ENCODE measurements at places on chromosomes 12 and 14. TPM values are rescaled to one million over a fixed set of nuclear protein-coding genes. Genes with fewer than 3 reads are reported as not detected.
A peak's percentile ranks its signal among the peaks of the same experiment; 100 is the strongest.

The PTPRB gene
- total RNA-seq: 14.7 TPM

- H3K27ac ChIP-seq: peak overlapping the region; percentile 90
- no peaks in the 10 kb centered on the region for H3K27me3 ChIP-seq
- peak overlapping the region; percentile 87 for H3K4me3 ChIP-seq
- no peaks in the 10 kb centered on the region for H3K36me3 ChIP-seq
These were observed 1.3 kb downstream of the DCAF5 start for GRCh38 chr14:69151458-69152180.

The ST8SIA1 gene
- total RNA-seq: 0.37 TPM

GRCh38 chr14:100834082-100834793, 8.3 kb downstream of the MEG3 start:
- no peaks in the 10 kb centered on the region for H3K4me1 ChIP-seq
- DNase-seq: no peak
- H3K27me3 ChIP-seq: no peaks in the 10 kb centered on the region

The LHX5 gene
- not detected for total RNA-seq

DNA sequence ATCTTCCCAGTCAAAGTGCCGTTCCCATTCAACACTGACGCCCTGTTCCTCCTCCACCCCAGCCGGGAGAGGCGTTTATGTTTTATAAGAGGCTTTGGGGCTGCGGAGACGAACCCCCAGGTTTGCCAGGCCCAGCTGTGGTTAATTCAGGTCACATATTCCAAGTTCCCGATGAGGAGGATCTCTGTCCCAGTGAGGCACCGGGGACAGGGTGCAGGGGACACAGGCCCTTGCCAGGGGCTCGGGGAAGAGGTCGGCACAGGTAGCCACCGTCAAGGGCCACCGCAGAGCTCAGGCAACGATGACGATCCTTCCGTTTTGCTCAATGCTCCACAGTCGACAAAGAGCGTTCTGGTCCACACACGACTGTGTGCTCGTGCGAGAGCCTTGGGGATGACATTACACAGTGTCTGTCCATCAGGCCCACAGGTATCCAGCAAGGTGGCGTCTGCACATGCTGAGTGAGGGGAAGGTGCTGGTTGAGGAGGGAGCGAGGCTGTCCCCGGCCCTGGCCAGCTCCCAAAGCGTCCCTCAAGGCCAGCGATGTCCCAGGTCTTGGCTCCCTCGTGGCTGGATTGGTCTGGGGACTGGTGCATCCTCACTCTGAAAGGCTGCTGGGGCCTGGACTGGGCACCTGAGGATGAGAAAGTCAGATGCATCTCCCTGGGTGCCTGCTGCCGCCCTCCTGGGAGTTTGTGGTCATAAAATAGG, 189.2 kb upstream of the C14orf180 start:
- no peaks in the 10 kb centered on the region for H3K4me1 ChIP-seq
- H3K27me3 ChIP-seq: no peaks in the 10 kb centered on the region
- H3K36me3 ChIP-seq: no peaks in the 10 kb centered on the region
- no peak overlapping the region for H3K27ac ChIP-seq
- peak; percentile 28 for DNase-seq
- no peak overlapping the region for H3K4me3 ChIP-seq

The OXA1L gene
- 64.3 TPM for total RNA-seq

DNA sequence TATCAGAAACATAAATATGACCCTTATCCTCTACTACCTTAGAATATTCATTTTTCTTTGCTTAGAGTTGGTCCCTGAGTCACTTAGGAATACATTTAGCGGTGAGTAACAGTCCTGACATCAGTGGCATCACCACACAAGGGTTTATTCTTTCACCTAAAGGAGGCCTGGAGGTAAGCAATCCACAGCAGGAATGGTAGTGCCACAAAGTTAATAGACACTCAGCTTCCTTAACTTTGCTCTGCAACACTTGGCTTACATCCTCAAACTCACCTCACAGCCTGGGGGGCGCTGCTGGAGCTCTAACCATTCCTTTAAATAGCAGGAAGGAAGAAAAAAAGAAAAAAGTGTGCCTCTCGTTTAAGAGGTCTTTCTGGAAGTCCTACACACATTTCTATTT, 29.1 kb downstream of the BBOF1 start:
- DNase-seq: no peak
- no peak overlapping the region for H3K27ac ChIP-seq
- no peaks in the 10 kb centered on the region for H3K4me1 ChIP-seq
- H3K36me3 ChIP-seq: no peaks in the 10 kb centered on the region

The SIX6 gene
- total RNA-seq: not detected

The SERPINA10 gene
- 212 TPM for total RNA-seq

The SLC16A7 gene
- 20.5 TPM for total RNA-seq

The SARNP gene
- 20.0 TPM for total RNA-seq

DNA sequence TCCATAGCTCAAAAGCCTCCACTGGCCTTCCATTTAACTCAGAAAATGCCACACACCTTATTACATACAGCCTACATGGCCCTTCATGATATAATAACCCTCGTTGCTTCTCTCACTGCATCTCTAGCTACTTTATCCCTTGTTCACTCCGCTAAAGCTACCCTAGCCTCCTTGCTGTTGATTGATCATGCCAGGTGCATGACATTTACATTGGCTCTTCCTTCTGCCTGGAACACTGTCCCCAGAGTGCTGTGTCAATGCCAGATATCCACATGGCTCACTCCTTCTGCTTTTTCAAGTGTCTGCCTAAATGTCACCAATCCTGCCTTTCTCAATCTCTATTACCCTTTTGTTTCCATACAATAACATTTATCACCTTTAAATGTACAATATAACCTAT, 58.3 kb downstream of the CAND1 start:
- no peak overlapping the region for H3K27ac ChIP-seq
- no peak for DNase-seq
- no peaks in the 10 kb centered on the region for H3K4me1 ChIP-seq
- H3K4me3 ChIP-seq: no peak overlapping the region

DNA sequence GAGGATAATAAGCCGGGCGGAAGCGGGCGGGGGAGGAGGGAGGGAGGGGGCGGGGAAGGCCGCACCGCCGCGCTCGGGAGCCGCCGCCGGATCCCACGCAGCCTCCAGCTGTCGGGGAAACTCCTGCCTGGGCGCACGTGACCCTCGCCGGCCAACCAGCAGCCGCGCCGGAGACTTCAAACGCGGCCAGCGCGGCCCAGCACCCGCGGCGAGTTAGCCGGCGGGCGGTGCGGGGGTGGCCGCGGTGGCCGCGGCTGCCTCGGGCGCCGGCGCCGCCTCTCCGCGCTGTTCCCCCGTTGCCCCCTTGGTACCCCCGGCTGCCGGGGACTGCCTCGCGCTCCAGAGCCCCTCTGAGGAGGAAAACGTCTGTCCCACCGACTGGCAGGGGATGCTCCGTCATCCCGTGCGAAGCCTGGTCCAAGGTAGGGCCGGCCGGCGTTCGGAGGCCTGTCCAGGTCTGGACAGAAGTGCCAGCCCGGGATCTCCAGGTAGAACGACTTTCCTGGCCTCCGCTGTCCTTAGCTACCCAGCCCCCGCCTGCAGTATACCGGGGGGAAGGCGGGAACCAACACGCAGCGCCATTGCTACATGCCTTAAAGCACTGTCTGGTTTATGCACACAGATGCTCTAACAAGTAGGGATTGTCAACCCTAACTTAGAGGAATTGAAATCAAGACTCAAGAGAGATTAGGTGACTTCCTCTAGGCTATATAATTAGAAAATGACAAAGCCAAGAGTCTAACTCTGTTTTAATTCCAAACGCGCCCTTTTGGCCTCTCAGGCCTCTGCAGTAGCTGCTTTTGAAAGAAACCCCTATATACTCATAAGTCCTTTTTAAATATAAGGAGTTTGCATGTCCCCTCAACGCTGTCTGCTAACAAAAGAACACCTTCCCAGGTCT, at the start of gene YAF2:
Gene YAF2 (minus strand): TSS at position 9 of the 901 bp plus-strand sequence. CDS start 68 bp downstream, outside the sequence.
- H3K27me3 ChIP-seq: no peaks in the 10 kb centered on the region
- peak; percentile 95 for DNase-seq
- peaks cover 6% of the 10 kb centered on the region for H3K4me1 ChIP-seq
- H3K36me3 ChIP-seq: no peaks in the 10 kb centered on the region
- H3K27ac ChIP-seq: peak within 1 kb of the TSS; percentile 71

Data from right lobe of liver (tissue), 6 donors.